ENCODE measurements at places on chromosomes 7 and 10. TPM values are rescaled to one million over a fixed set of nuclear protein-coding genes. Genes with fewer than 3 reads are reported as not detected.

The CTTNBP2 gene
- total RNA-seq = 2.4 TPM

The SPACDR gene
- 0.38 TPM for total RNA-seq

The CRPPA gene
- total RNA-seq = 1.5 TPM

The GARS1 gene
- total RNA-seq = 238 TPM

The EVX1 gene
- not detected for total RNA-seq

Measured in A375 (cell line).